ENCODE measurements at places on chromosomes 1 and 21.

GRCh38 chr21:34983680-34984086, 65.4 kb downstream of the RUNX1 start:
- peak; percentile 66 for ATAC-seq

GRCh38 chr1:150186789-150187559, 37.3 kb downstream of the PLEKHO1 start:
- ATAC-seq: peak; percentile 82

DNA sequence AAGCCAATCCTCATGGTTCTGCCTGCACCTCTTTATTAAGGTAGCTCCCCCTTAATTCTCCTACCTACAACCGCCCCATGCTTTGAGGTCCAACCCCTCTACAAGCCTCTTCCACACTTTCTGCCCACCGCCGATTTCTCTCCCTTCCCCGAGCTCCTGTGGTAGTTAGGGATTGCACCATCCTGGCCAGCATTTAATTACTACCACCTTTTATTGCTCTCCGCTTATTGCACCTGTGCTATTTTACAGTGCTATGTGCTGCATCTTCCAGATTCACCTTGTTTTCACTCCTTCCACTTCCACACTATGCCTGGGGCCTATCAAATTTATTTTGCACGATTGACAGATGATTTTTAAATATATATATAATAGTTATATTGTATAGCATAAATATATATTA, 29.3 kb upstream of the DNAJC11 start:
- ATAC-seq: no peak

- ATAC-seq: no peak
These were observed 7.0 kb downstream of the TNNT2 start for GRCh38 chr1:201370500-201370899.

- ATAC-seq: no peak
These were observed 1.6 kb downstream of the RAB4A start for GRCh38 chr1:229272164-229273158.

- no peak for ATAC-seq
These were observed 13.1 kb downstream of the ACTN2 start for GRCh38 chr1:236699366-236699765.

- no peak for ATAC-seq
These were observed 39.2 kb downstream of the ERO1B start for GRCh38 chr1:236242568-236242967.

DNA sequence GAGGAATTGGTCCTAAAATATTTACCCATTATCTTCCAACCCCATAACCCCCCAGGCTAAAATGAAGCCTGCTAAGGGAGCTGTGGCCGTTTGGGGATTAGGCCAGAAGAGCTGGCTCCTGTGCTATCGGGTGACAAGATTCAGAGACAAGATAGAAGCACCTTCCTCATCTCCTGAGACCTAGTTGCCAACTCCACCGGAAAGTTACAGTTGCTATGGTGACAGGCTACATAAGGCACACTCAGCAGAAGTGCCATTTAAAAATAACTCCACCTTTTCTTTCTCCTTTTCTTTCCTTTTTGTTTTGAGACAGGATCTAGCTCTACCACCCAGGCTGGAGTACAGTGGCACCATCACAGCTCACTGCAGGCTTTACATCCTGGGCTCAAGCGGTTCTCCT, 43.6 kb upstream of the ROR1 start:
- no peak for ATAC-seq

DNA sequence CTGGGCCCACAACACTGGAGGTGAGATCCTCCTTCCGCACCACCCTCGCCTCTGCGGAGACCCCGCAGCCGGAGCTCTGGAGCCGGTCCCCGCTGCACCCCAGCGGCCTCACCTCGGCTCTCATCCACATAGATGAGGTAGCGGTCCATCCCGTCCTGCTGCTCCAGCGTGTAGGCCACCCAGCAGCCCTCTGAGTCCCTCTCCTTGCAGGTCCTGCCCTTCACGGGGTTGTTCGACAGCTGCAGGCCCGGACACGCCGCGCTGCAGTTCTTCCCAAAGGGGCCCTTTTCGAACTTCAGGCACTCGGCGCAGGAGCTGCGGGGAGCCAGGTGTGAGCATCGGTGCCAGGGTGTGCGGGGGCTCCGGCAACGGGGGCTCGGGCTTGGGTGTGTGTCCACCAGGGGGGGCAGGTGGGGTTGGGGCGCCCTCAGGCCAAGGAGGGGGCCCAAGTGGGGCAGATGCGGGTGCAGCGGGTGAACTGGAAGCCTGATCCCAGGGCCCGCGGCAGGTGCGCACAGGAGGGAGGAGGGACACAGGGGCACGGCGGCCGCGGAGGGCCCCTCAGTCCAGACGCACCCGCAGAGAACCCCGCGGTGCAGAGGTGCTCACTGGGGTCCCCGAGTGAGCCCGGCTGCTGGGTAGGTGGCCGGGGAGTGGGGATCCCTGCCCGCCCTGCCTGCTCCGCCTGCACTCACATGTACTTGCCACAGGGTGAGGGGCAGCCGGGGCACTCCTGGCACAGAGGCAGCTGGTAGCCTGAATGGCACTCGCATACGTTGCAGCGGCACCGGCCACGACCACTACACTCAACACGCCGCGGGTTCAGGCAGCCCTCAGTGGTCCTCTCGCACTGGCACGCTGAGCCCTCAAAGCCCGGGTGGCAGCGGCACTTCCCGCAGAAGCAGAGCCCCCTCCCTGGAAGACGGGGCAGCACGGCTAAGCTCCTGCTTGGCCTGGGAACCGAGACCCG, 15.4 kb upstream of the PTTG1IP start:
- ATAC-seq: no peak

DNA sequence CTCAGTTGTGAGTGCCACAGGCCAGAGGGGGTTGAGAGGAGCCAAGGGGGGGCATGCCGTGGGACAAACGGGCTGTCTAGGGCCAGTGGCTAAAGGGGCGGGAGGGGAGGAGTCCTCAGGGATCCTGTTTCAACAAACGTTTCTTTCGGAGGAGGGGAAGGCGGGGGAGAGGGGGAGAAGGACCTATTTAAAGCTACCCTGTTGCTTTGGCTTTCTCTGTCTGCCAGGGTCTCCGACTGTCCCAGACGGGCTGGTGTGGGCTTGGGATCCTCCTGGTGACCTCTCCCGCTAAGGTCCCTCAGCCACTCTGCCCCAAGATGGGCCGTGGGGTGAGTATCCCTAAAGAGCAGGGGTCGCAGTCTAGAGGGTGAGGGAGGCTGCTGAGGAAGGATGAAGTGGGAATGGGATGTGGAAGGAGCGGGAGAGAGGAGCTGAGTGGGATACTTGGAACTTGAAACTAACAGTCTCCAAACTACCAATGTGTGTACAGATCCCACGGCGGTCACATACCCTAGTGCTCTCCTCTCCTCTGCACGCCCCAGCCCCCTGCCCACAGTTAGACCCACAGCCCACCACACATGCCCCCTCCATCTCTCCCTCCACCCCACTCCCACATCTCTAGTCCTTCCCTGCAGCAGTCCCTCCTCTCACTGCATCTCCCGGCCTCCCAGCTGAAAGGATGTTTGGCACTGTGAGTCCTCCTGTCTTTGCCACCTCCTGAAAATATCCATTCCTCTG, at the start of gene ATP1A2:
TSS of gene ATP1A2 (plus strand) at position 215 of the 738 bp plus-strand sequence. CDS start at position 318, 103 bp downstream.
- ATAC-seq: no peak

DNA sequence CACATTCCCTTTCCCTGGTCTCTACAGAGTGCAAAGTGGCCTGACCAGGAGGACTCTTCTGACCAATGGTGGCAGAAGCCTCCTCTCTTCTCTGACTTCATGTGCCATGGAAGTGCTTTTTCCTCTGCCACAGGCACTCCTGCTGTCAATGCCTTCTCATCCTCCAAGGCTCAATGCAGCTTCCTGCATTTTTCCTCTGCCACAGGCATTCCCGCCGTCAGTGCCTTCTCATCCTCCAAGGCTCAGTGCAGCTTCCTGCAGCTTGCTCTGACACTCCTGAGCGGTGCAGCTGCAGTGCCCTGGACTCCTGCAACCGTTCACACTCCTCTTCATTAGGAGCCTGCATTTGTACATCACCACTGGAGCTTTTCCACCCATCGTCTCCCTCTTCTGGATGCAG, 4.7 kb upstream of the ADARB1 start:
- ATAC-seq: no peak

Data from activated T-helper 17 cell treated with anti-CD3 and anti-CD28 coated beads, Interleukin-2, amount 50 U/mL, for 72 hours (primary cell).